ENCODE measurements at places on chromosomes 2 and 18.

DNA sequence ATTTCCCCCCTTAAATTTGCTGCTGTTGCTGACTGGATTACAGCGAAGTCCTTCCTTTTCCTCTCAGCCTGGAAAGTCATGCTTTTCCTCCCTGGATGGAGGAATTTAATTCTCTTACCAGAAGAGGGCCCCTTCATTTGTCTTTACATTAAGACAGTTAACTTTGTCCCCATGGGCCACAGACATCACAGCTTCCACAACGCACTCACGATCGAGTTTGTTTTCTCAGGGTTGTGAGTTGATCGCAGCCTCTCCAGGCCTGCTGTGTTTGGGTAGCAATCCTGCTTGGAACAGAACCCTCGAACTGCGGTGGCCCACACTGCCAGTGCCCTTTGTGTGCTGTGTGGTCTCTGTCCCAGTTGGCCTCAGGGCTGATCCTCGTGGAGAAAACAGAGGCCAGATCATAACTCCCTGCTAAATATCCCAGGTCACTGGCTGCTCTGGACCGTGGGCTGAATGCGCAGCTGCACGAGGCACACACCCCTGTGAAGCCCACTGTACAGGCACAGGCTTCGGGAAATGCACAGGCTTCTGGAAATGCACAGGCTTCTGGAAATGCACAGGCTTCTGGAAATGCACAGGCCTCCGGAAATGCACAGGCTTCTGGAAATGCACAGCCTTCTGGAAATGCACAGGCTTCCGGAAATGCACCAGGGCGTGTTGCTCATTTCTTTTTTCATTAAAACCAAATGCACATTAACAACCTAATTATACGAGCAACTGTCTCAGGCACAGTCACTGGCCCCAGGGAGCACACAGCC lies 2.2 kb upstream of the PDIA6 start:
- no peak for DNase-seq

DNA sequence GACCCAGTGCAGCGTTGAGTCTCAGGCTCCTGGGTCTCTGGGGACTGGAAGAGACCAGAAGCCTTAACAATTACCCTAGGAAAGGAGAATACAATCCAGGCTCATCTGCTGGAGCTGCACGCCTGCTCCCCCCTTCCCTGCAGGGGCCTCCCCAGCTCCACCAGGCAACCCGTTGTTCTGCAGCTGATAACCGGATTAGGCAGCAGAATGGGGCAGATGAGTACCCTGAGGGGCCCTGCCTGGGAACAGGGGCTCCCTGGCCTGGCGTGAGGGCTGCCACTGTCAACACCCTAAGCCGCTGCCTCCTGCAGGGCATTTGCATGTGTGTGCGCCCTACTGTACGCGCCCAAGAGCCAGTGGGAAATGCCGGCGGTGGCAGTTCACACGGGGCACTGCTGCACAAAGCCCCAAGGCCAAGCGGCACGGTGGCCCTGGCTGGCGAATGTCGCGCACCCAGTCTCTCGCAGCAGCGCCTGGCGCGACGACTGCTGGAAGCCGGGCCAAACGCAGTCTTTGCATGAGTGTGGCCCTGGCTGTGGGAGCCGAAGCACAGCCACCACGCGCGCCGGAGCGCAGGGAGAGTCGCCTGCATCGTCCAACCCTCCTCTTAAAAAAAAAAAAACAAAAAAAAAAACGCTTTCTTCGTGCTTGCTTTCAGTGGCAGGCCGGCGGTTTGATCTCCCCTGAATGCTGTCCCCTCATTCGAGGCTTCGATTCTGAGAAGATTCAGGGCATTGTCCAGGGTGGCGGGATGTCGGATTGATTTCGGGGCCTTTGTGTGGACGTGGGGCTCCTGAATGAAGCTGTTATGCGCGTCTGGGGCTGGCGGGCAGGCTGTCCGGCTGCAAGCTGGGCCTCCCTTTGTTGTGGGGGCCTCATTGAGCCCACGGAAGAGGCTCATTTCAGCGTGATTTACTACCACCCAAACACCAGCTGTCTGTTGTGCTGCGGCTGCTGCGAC lies 63.8 kb downstream of the SETBP1 start:
- no peak for DNase-seq

DNA sequence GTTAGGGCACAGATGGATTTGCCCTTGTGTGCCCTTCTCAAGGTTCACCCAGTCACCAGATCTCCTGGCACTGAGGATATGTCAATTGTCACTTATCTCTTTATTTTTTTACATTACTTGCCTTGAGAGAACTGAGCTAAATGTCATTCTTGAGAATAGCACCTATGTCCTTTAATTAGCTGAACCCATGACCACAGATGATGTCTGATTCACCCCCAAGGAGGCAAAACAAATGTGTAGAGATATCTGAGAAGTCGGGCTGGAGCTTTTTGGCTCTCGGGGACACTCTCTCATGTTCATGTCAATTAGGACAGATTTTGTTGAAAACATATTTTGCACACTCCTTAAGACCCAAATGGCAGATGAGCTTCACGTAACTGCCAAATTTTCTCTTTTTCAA lies 171.4 kb upstream of the LRRTM1 start:
- no peak for DNase-seq

DNA sequence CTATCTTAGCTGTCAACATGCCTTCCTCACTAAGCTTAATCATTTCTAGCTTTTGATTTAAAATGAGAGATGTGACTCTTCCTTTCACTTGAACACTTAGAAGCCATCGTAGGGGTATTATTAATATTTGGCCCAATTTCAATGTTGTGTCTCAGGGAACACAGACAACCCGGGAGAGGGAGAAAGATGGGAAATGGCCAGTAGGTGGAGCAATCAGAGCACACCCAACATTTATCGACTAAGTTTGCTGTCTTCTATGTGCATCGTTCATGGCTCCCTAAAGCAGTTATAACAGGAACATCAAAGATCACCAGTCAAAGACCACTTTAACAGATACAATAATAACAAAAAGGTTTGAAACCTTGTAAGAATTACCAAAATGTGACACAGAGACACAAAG lies 110.2 kb downstream of the OLA1 start:
- DNase-seq, result no peak

GRCh38 chr2:198546122-198546521 lies 741.7 kb downstream of the PLCL1 start:
- DNase-seq, result no peak

DNA sequence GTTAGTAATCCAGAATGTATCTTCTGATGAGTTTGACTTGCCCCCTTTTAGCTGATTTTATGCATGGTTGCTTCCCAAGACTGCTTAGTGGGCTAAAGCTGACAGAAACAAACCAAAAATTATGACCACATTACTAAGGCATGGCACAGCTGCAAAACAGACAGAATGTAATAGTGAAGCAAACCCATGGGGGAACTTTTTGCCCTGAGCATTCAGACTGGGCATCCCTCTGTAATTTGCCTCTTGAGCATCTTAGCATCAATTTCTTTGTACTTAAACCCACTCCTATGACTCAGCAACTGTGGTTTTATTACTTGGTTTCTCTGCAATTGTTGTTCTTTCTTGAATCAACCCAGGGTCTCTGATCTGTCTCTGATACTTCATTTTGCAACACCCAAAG lies 487.3 kb upstream of the DCC start:
- no peak for DNase-seq
